Effector memory CD4-positive, alpha-beta T cell (primary cell): ENCODE measurements at places on chromosomes 6 and 20.

GRCh38 chr20:37333848-37334318, 12.1 kb upstream of the SRC start:
- DNase-seq = no peak

DNA sequence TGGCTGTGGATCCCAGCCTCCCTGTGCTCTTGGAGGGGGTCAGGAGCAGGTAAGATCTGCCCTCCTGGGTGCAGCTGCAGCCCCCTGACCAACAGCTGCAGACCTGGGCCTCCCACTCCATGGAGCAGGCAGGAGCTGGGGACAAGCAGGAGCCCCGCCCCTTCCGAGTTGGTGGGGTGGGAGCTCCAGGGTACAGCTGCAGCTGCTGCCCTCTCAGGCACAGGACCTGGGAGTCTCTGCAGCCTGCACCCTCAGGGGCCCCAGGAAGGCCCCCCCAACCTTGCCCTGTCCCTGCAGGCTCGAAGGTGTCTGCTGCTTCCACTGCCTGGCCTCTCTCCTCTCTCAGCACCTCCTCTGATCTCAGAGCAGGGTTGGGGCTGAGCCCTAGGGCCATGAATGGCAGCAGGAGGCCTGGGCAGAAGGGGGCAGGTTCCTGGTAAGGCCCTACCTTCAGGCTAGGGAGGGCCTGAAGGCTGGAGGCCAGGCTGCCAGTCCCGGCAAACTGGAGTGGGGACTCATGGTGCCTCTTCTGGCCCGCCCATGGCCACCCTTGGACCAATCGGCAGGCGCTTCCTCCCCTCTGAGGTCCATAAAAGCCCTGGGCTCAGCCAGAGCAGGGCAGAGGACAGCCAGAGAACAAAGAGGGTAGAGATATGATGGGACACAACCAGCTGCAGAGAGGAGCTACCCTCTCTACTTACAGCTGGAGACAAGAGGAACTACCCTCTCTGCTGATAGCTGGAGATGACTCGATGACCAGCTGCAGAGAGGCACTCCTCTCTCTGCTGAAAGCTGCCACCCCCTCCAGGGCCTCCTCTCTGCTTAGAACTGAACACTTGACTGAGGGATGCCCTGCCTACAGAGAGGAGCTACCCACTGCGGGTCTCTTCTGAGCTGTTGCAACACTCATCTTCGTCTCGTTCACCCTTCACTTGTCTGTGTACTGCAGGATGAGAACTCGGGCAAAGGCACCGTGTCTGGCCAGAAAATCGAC, 7.8 kb upstream of the PACSIN1 start:
- no peak for DNase-seq

DNA sequence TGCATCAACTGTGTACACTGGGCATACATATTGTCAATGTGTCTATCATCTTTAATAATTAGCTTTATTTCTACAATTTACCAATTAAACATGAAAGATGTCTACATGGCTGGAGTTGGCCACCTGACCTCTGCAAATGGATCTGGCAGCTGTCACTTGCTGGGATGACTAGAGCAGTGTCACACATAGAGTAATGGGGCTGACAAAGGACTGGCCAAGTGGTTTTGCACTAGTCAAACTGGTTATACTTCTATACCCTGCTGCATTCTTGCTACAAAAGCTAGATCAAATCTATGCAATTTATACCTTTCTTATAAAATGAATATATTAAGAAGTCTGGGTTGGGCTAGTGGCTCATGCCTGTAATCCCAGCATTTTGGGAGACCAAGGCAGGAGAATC, 99.3 kb downstream of the SESN1 start:
- no peak for DNase-seq

- no peak for DNase-seq
Measured at GRCh38 chr6:37244430-37245310, 12.9 kb upstream of the TBC1D22B start.

DNA sequence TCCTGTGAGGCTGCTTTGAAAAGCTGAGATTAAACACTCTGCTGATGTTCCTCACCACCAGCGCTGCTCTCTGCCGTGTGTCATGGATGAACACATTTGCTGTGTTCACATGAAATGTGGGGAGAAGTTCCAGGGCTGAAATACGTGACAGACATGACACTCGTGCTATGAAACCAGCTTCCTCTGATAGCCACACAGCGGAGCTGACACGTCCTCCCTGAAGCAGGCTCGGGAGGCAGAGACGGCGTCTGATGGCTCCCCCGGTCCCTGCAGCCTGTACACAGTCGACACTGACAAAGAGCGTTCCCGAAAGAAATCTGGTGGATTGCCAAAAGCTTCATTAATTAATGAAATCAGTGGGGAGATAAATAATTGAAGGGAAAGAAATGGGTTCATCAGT, 17.5 kb downstream of the AGPAT4 start:
- no peak for DNase-seq

- no peak for DNase-seq
Measured at GRCh38 chr6:148650941-148651505, 95.8 kb upstream of the UST start.

DNA sequence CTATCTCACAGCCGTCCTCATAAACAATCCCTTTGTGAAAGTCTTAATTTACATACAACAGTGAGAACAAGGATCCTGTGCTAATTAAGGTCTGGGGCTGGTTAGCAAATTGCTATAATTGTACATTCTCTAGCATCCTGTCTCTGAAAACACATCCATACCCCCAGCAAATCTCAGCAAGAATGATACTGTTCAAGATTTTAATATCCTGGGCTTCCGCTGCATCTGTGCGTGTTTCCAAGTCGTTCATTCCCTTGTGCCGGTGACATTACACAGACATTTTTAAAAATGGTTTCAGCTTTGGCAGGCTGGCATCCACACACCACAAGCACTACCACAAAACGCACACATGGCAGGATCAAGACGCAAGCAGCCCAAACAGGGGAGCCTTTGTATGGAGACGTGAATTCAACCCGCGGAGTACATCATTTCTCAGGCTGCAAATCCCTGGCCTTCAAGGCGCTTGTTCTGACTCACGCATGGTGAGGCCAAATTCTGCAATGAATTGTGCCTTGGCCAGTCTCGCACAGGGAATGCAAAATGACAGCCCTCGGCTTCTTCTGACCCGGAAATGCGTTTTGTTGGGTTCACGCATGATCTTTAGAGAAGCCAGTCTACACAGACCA, 20.3 kb downstream of the ZMYND8 start:
- no peak for DNase-seq

DNA sequence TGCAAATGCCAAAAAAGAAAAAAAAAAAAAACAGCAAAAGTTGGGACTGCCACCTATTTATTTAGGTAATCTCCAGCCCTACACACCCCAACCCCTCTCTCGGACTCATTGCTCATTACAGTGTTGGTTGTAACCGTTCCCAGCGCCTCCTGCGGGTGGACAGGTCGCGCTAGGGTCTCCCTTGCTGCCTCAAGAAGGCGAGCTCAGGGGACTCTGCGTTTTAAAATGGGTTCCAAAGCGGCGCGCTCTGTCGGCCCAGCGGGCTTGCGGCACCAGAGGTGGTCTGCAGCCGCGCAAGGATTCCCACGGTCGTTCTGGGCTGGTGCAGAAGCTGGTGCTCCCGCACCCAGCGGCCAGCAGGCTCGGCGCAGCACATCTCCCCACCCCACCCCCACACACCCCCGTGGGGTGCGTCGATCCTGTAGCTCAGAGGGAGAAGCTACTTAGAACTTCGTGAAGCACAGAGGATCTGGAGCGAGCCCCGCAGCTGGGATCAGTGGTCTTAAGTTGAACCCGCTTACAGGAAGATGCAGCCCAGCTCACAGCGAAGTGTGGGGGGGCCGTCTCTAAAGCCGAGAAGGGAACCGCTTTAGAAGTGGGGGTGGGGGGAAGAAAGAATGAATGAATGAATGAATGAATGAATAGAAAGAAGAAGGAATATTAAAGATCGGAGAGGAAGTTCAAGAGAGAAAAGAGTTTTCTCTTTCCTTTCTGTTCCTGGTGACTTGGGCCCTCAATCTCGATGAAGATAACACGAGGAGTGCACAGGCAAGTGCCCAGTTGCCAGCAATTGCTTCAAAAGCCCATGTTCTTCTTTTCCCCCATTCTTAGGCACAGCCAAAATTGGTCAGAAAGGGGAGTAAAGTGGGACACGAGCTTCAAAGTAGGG, 780 bp downstream of the TFAP2A start:
- DNase-seq = no peak

DNA sequence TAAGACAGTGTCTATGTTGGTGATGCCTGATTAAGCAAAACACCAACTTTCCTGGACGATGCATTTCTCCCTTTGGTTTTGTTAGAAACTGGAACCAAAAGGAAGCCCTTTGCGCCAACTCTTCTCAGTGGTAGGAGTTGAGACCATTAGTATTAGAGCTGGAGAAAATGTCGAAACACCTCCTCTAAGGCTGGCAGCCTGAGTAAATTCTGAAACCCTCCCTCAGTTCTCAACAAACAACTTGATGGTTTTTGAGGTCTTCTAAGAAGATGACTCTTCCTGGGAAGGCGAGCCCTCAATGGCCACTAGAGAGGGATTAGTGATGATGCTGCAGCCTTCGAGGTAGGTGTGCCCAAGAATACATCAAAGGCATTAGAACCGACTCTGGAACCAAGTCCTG, 78.4 kb upstream of the CCN6 start:
- no peak for DNase-seq

DNA sequence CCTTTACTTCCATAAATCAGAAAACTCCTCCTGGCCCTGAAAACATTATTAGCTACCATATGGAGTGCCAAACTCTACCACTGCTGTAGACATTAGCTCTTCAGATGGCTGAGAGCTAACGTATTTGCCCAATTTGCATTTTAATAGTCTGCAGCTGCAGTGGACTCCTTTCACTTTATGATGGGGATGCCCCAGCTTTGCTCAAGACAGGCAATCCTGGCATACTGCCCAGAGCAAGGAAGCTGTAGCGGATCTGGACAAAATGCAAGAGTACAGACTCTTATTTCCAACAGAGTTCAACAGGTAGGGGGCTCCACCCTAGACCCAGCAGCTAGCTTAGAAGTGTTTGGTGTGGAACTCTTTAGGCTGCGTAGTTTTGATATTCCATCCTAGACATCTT, 246.7 kb downstream of the FOXC1 start:
- no peak for DNase-seq

DNA sequence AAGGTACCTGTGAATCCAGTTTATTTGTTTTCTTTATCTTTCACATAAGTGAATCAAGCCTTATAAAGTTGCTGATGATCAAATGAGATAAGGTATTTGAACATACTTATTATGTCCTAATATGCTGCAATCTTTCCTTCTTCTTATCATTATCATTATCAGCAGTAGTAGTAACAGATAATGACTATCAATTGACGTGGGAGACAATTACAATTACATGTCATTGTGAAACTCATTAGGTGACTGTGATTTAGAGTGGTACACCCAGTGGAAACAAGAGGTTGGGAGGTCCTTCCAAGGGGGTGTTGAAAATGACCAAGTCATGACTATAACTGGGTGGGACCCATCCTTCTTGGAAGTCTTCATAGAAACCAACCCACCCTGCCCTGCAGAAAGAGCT, 2.8 kb downstream of the CLIC5 start:
- no peak for DNase-seq

- no peak for DNase-seq
Measured at GRCh38 chr6:11589261-11589660, 51.7 kb downstream of the TMEM170B start.

GRCh38 chr6:81023007-81023582, 729.4 kb downstream of the TENT5A start:
- no peak for DNase-seq

DNA sequence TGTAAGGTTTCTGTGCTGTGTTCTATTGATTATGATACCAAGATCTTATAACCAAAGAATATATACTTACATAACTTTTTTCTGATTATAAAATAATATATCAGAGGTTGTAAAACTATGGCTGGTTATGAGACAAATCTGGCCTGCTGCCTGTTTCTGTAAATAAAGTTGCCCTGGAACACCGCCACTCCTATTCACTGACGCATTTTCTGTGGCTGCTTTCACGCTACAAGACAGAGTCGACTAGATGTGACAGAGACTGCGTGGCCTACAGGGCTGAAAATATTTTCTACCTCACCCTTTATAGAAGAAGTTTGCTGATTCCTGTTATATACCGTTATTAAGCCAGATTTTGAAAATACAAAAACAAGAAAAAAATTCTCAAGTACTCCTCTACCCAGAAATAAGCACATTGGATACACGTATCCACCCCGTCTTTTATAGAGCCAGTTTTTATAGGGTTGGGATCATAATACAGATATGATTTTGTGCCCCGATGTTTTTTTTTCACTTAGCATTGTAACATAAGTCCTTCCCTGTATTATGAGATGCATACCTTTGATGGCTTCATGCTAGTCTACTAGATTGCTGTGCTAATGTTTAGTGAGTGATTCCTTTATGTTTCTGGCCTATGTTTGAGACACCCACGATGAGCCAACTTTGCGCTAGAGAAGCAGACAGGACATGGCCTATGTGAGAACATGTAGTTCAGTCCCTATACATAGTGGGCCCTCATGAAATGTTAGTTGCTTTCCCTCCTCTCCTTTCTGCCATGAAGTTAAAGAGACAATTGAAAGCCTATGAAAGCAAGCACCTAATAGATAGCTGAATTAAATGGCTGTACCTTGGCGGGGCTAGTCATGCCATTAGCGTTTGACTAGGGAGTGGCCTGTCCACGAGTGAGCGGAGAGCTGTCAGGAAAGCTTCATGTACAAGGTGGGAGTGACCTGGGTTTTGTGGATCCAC, 98.1 kb upstream of the KCNK16 start:
- DNase-seq = no peak

- DNase-seq = no peak
Measured at GRCh38 chr20:57076951-57077350, 189.5 kb downstream of the BMP7 start.

DNA sequence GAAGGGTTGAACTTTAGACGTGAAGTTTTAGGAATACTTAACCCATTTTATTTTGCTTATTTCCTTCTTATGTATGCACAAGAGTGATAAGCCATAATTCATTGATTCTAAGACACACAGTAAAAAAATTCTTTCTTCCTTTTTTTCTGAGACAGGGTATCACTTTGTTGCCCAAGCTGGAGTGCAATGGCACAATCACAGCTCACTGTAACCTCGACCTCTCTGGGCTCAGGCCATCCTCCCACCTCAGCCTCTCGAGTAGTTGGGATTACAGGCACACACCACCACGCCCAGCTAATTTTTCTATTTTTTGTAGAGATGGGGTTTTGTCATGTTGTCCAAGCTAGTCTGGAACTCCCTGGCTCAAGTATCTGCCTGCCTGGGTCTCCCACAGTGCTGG, 116.6 kb upstream of the RNF24 start:
- DNase-seq = no peak

DNA sequence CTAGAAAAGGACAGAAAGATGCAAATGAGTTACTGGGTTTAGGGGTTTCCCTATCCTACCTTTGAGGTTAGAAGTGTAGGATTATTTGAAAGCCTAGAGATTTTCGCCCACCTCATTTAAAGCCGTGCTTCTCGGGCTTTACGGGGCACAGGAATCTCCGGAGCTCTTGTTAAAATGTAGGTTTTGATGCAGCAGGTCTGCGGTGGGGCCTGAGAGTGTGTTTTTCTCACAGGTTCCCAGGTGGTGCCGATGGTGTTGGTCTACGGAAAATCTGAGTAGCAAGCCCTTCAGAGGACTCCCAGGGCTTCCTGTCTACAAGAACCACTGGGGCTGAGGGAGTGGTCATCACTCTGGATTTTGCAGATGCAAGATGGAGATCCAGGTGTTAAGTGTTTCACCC, 47.5 kb downstream of the TRAM2 start:
- DNase-seq = no peak

- DNase-seq = peak; percentile 75
Measured at GRCh38 chr20:3846740-3847428, at the start of gene MAVS. MAVS (plus strand) TSS chr20:3846834; CDS start chr20:3854625, 7,791 bp downstream.

- DNase-seq = no peak
Measured at GRCh38 chr6:119895626-119896025, 546.1 kb upstream of the MAN1A1 start.

- DNase-seq = no peak
Measured at GRCh38 chr6:91438570-91438969, 851.7 kb upstream of the MAP3K7 start.
